ENCODE measurements at places on chromosomes 3 and 15.

DNA sequence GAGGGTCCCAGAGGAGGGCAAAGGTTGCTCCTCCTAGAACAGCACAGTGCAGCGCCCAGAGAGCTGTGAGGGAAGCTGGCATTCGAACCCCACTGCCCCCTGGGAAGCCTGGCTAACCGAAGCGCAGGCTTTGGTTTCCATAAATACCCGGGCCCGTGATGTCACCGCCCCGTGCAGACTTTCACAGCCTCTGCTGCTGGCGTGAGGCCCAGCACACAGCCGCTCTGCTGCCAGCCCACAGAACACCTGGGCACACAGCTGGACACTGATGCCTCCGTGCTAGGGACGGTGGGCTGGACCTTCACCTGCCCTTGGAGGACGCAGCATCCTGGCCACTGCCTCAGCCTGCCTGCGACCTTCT lies 1.0 kb downstream of the IQSEC1 start:
- DNase-seq = no peak

- DNase-seq = no peak
Observed at GRCh38 chr15:92117261-92117731, 263.8 kb downstream of the SLCO3A1 start.

GRCh38 chr3:150765949-150766720 lies 3.2 kb upstream of the SIAH2 start:
- peak; percentile 36 for DNase-seq

GRCh38 chr3:185734725-185735096 lies 90.1 kb downstream of the IGF2BP2 start:
- no peak for DNase-seq

DNA sequence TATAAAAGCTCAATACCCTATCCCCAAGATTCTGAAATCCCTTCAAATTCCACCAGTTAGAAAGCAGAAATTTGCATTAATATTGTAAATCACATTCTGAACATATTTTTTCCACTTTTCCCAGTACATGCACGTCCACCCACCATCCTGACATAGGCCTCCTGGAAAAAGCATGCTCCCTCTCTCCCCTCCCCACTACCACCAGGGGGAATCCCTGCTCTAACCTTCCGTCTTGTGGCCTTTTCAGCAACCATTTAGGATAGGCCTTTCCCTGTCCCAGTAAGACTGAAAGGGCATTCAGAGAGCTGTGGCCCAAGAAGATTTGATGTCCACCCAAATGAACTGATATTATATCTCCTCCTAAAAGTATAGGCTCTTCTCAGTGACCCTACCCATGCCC lies 182.1 kb downstream of the ARRDC4 start:
- DNase-seq = no peak

DNA sequence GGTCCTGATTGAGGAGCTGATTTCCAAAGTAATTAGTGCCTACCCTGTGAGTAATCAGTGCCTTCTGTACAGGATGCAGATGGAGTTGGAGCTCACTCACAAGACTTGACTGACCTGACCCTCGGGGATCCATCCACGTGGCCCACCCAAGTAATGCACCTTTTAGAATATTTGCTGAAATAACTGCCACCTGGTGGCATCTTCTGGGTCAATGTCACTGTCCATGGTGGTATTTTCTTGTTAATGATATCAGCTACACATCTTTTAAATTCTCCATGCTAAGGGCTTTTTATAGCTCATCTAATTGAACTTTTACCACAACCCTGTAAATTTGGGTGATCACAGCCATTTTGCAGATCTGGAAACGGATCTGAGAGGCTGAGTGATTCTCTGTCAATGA lies 74.3 kb upstream of the ANKRD34C start:
- no peak for DNase-seq

GRCh38 chr3:10248984-10249748 lies 907 bp downstream of the TATDN2 start:
- peak; percentile 85 for DNase-seq

- DNase-seq = no peak
Observed at GRCh38 chr15:62975515-62975914, 67.0 kb upstream of the TPM1 start.

GRCh38 chr3:11331101-11331500 lies 58.9 kb downstream of the ATG7 start:
- DNase-seq = no peak

DNA sequence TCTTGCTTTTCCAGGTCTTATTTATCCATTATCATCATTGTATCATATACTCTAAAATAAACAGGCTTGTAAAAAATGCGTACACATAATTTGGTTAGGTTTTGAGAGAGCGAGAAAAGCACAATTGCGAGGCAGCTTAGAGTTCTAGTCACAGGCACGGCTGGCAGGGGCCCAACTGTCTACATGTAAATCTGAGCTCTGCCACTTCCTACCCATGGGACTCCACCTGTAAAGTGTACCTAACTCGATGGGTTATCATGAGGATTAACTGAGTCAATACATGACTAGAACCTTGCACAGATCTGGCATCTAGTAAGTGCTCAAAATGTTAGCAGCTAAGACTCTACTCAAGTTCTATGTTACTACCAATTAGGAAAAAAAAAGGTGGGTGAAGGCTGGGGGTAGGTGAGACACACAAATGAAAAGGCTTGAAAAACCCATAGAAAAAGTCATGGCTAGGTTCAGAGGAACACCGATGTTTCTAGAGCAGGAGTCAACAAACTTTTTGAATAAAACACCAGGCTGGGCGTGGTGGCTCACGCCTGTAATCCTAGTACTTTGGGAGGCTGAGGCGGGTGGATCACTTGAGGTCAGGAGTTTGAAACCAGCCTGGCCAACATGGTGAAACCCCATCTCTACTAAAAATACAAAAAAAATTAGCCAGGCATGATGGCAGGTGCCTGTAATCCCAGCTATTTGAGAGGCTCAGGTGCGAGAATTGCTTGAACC lies 36.2 kb downstream of the GLB1 start:
- no peak for DNase-seq

DNA sequence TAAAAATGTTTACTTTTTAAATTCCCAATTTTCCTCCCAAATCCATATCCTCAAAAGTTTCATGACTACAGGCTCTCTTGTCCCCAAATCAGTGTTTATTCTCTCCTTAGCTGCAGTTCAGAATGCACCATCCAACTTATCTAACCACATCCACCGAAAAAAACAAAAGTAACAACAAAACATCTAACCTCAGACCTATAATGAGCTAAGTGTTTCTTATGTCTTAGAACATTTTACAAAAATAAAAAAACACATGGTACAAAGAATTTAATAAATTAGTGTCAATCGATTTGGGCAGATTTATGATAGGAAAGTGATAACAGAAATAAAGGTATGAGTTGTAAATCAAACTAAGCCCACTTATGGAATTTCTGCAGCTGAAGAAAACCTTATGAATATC lies 13.6 kb downstream of the SATB1 start:
- no peak for DNase-seq

- DNase-seq = peak; percentile 40
Observed at GRCh38 chr3:36741285-36741684, 23.1 kb downstream of the DCLK3 start.

DNA sequence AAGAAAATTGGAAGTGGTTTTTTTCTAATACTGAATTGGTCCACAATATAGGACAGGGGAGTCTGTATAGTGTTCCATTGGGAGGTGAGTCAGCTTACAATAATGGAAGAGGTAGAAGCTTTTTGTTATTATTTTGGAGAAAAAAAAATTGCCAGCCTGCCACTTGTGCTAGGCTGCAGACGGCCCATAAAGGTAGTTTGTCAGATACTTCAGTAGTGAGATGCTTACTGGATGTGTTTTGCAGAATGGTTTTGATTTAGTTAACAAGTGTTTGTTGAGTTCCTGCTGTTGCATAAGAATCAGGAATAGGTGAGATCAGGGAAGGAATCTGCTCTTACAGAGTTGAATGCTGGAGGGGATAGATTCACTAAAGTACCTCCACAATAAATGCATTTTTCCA lies 1.0 kb downstream of the DTWD1 start:
- DNase-seq = no peak

GRCh38 chr15:68821841-68822381 lies 1.2 kb upstream of the ANP32A start:
- no peak for DNase-seq

GRCh38 chr3:156906275-156906674 lies 80.1 kb downstream of the LEKR1 start:
- DNase-seq = no peak

DNA sequence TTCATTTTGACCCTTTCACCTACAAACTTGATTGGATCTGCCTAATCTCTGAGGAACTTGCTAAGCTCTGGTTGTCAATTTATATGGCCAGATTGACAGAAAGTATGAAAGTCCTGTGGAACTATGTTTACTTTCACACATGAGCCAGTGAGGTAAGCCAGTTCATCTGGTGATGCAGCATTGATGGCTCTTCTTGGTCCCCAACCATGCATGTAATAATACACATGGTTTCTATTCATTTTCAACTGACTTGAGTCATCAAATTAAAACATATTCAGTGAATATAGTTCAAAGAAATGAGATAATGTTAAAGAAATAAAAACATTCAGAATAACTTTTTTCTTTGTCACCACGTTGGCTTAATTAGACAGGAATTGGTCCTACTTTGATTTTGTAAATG lies 336.1 kb upstream of the THBS1 start:
- no peak for DNase-seq

All from suppressor macrophage (primary cell).